ENCODE measurements at places on chromosomes 11 and 22.

- no peak for DNase-seq
Observed at GRCh38 chr22:36658900-36659299, 44.7 kb downstream of the CACNG2 start.

DNA sequence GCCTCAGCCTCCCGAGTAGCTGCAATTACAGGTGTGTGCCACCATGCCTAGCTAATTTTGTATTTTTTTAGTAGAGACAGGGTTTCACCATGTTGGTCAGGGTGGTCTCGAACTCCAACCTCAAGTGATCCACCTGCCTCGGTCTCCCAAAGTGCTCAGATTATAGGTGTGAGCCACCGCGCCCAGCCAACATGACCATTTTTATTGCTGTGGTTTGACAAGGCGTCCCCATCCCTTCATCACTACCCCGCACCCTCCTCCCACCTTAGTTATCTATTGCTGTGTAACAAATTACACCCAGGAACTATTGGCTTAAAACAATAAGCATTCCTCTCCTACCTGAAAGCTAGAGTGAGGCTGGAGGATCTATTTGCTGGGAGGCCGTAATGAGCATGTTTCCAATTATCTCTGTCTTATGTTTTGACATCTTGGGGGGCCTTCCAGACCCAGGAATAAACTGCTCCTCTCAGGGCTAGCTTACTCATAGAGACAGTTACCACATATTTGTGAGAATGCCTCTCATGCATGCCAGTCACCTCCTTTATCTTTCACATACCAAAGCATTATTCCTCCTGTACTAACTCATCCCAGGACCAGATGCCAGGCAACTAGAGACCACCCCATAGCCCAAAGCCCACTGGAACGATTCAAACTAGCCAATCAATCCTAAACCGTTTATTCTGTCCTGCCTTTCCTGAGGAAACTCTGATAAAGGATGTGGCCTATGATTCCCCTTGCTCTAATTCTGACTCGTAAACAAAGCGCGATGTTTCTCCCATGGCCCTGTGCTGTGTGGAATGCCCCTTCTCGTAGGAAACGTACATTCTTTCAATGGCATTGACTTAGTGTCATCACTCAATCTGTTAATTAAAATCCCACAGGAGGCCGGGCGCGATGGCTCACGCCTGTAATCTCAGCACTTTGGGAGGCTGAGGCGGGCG is 19.4 kb downstream of the SNU13 start:
- no peak for DNase-seq

DNA sequence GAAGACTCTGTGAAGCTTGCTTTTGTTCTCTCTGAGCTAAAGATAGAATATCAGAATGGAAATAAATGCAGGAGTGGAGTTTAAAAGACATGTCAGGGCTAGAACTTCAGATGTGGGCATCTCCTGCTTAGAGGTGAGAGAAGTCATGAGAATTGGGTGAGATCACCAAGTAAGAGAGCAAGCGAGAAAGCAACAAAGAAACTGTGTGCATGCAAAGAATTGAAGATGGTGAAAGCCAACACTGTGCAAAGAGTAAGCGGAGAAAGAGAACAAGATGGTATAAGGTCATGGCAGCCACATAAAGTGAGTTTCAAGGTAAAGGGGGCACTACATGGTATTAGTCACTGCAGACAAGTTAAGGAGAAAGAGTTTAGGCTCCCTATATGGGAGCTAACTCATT is 57.3 kb upstream of the SCUBE2 start:
- no peak for DNase-seq

GRCh38 chr11:124670732-124671131 is 2.8 kb downstream of the SIAE start:
- no peak for DNase-seq

DNA sequence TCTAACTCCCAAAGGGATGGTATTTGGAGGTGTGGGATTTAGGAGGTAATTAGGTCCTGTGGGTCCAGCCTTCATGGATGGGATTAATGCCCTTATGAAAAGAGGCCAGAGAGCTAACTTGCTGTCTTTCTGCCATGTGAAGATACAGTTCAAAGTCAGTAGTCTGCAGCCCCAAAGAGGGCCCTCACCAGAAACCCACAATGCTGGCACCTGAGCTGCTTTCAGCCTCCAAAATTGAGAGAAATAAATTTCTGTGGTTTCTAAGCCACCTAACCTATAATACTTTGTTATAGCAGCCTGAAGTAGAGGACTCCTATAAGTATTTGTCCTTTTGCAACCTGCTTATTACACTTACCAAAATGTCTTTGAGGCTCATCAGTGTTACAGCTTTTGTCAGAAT is 16.2 kb downstream of the ATM start:
- DNase-seq: no peak

DNA sequence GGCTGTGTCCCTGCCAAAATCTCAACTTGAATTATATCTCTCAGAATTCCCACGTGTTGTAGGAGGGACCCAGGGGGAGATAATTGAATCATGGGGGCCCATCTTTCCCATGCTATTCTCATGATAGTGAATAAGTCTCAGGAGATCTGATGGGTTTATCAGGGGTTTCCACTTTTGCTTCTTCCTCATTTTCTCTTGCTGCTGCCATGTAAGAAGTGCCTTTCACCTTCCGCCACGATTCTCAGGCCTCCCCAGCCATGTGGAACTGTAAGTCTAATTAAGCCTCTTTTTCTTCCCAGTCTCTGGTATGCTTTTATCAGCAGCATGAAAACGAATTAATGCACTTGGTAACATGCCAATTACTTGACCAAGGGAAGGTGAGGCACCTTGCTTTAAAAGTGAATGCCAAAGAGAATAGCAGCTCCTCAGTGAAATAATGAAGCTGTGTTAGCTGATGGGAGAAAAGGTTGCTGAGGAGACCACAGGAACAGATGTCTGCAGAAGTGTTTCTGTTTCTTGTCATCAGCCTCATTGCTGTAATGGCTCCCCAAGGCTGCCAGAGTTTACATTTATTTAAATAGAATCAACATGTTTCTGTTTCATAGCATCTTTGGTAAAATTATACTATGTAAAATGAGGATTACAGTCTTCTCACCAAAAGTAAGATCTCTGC is 89.0 kb upstream of the CD44 start:
- DNase-seq: no peak

GRCh38 chr22:33326540-33327295 is 268.5 kb upstream of the SYN3 start:
- DNase-seq: no peak

DNA sequence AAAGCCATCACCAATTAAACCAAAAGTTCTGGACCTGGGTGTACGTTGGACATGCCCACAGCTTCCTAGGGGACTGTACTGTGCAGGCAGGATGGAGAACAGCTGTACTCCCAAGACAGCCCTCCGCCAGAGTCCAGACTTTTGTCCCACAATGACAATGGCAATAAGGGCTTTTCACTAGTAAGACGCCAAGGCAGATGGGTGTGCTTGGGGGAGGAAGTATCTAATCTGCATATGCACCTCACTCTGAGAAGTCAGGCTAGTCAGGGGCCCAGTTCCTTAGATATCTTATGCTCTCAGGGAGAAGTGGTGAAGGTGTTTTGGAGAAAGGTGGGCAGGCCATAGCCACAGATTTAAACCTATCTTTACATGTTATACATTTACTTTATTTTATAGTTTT is 85.1 kb upstream of the USP47 start:
- DNase-seq: no peak

GRCh38 chr11:31022080-31022479 is 347.5 kb downstream of the DCDC1 start:
- DNase-seq: no peak

GRCh38 chr11:47354913-47355282 is 2.4 kb upstream of the MYBPC3 start:
- no peak for DNase-seq

- DNase-seq: no peak
Observed at GRCh38 chr11:130519128-130519932, 70.9 kb downstream of the ADAMTS15 start.

GRCh38 chr11:12356944-12357655 is 20.3 kb upstream of the PARVA start:
- no peak for DNase-seq

DNA sequence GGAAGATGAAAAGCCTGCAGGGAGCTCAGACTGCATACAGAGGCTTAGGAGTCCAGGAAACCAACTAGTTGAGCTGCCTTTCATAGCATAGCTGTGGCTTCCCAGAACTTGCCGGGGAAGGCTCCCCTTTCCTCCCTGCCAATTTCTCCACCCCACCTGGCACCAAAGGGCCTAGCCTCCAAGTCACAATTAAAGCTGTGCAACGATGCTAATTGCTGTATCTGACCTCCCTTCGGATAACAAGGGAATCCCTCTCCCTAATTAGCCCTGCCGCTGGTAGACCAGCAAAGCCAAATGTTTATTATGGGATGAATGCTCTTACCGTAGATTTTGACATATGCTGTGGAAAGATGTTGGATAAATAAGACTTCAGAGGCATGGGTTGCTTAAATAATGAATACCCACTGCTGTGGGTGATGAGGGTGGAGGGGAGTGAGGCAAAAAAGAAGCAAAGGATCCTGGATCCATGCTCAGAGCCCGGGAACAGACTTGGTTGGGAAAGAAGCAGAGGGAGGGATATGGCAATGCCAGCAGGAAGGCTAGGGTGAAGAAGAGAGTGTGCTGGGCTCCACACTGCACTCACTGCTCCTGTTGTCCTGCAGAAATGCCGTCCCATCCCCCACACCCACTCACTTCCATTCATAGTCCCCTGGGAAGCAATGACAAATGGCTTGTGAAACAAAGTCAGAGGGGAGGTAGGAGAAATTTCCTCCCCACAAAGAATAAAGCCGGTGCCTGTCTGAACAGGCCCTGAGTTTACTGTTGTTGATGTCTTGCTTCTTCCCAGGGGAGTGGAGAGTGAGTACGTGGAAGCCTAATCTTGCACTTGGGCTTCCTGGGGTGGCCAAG is 608.1 kb upstream of the CADM1 start:
- peak; percentile 34 for DNase-seq

- DNase-seq: no peak
Observed at GRCh38 chr22:32281072-32281471, 25.9 kb upstream of the SLC5A4 start.

DNA sequence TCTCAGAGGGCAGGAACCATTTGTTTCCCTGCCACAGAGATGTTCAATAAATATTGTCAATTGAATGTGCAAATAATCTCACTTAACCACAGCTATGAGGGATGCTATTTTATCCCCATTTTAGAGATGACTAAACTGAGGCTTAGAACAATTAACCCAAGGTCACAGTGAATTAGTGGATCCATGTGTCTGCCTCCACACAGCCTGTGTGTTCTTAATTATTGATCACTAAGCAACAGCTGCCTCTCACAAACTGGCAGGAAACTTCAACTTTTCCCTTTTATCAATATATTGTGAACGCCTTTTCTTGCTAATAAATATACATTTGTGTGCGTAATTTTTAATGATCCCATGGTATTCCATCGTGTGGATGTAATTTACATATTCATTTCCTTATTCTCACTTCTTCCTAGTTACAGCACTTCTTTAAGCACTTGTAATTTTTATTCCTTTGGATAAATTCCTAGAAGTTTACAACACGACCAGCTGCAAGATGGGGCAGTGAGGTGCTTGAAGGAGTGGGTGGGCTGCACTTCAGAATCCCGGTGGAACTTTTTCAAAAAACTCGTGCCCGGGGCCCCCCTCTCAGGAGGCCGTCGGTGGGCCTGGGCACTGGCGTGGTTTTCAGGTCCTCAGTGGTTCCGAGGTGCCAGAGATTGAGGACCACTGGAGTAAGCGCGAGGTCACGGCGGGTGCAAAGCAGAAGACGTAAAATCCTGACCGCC is 915 bp upstream of the SREBF2 start:
- DNase-seq: no peak

GRCh38 chr11:1308743-1309497 is 512 bp downstream of the TOLLIP start:
- no peak for DNase-seq

DNA sequence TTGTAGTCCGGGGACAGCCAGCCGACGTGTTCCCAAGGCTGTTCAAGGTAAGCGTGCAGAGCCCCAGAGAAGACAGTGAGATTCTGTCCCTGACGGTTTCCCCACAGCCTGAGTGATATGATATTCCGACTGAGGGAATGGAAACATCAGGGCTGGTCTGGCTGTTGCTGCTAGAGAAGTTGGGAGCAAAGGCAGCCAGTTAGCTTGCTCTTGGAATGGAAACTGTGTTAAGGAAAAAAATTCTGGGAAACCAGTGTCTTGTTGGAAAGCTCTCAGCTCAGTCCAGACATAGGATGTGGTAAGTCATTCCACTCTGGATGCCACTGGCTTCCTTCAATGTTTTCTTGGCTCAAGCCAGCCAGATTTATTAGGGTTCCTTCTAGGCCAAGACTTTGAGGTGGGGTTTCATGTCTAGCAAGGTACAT is 8.8 kb downstream of the CRY2 start:
- no peak for DNase-seq

DNA sequence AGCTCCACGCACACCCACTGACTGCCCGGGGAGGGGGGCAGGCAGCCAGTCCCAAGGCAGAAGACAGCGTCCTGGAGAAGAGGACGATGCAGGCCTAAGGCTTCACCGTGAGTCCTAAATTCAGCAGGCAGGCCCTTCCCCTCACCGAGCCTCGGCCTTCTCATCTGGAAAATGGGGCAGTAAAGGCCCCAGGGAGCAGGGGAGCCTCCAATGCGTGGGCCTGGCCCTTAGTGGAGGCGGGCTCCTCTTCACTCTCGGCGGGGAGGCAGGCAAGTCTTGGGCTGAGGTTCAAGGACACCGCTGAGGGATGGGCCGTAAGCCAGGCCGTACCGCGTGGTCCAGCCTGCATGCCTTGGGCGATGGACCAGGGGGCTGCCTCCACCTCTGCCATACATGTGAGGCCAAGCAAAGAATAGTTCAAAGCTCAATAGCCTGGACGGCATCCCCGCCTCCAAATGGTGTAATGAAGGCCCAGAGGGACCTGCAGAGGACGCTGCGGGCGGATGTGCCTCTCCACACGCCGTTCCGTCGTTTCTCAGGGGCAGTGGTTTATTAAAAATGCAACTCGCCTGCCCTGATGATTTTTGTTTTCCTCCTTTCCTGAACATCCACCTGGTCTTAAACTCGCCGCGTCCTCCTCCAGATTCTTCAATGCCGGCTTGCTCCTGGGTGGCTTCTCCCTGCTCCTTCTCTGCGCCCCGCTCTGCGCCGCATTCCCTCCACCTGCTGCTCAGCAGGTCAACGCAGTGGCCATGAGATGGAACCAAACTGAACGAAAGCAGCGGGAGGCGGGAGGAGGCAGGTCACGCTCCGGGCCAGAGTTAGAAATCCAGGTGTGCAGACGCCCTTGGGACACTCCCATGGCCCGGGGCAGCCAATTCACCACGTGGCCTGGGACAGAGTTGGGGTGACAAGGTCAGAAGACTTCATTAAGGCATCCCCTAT is 627.8 kb downstream of the TBC1D22A start:
- no peak for DNase-seq

- DNase-seq: no peak
Observed at GRCh38 chr11:34345991-34346480, 11.8 kb downstream of the ABTB2 start.

All from NCI-H1694 (cell line).